SK-N-SH treated with all-trans-retinoic acid at 6 μM for 48 hours (cell line): ENCODE measurements at places on chromosomes 11 and 22.
A peak's percentile ranks its signal among the peaks of the same experiment; 100 is the strongest.

DNA sequence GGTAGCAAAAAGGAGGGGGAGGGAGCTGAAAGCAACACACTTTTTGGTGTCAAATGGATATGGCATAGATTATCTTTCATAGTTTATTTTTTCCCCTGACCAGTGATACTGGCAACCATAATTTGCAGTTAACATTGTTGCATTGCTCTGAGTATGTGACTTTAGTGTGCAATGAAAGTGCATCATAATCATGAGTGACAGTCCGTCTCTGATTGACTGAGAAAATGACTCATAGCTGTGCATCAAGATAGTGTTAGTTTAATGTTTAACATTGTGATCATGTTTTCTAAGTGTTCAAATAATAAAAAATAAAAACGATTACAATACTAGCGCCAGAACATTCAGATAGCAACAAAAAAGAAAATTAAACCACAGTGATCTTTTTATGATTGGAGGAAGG, 952.4 kb upstream of the TENM4 start:
- no peak for ATAC-seq

DNA sequence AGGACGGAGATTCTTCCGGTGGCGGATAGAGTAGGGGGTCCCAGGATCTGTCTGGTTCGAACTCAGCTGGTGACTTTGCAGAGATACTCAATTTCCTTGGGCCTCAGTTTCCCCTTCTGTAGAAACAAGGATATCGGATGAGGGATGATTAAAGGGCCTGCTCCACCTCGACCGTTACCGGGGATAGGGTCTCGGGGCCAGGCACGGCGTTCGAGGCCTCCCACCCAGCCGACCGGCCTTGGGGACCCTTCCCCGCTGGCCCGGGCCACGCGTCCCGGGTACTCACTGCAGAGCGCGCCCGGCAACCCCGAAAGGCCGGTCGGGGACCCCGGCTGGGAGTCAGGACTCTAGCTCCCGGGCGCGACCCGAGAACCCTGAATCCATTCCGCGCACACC, 321 bp downstream of the RHBDD3 start:
- ATAC-seq = no peak

DNA sequence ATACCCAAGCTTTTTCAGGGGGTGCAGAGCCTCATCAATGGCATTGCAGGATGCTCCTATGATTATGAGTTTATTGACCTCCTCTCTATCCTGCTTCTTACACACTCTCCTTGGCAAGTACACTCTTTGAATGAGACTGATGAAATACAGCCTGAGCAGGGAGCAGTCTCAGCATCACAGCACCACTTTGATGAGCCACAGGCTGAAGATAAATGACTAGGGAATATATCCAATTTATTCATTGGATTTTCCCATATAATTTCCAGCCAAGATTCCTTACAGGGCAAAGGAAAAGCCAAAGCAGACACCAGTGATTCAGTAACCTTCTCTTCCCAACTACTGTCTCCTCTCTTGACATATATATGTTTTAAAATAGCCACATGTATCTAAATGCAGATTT, 79.2 kb downstream of the CASP12 start:
- peak; percentile 36; the same call in 1 of the 3 replicates for ATAC-seq

DNA sequence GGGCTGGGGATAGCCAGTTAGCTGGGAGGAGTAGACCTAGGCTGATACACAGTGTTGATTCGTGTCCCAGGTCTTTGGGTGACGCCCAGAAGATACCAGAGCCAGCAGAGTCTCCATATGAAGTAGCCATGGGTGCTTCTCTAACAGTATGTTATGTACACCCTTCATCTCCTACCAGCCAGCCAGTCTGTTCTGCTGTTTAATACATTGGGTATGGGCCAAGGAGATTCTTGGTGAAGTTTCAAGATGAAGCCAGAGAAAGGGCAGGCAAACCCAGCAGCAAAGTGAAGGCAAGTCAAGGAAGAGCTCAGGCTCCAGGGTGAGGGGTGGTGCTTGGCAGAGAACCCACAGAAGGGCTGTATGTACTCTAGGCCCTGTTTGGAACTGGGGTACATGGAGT, 56.4 kb downstream of the PPFIBP2 start:
- no peak for ATAC-seq

GRCh38 chr11:130118636-130119387, 40.8 kb upstream of the ST14 start:
- no peak for ATAC-seq

DNA sequence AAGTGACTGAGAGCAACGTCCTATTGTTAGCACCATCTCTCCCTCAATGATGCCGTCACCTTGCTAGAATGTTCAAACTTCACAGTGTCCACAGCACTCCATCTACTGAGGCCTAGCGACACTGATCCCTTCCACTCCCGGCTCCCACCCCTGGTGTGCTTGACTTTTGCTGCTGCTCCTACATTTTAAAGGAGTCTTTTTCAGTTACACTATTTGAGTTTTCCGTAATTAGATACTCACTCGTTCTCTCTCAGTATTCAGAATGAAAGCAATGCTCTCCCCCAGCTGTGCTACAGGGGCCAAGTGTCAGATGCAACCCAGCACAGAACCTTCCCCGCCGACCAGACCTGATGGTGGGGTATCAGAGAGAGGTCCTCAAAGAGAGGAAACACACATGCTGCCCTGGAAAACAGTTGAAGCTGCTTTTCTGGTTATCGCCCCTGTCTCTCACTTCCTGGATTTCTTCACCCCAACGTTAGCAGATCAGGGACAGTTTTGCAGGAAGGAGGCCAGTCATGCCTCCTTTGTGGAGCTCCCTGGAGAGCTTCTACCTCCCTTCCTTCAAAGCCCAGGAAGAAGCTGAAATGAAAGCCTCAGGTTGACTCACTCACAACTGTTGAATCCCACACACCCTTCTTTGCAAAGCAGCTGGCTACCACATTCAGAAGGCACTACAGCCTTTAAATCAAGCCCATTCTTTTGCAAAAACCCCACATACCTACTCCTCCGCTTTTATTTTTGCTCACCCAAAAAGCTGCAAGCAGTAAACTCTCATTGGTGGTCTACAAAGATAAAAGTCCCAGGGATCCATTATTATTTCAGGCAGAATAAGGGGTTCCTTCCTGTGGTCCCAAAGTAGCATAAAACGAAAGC, 23.5 kb downstream of the LARGE1 start:
- ATAC-seq = no peak

DNA sequence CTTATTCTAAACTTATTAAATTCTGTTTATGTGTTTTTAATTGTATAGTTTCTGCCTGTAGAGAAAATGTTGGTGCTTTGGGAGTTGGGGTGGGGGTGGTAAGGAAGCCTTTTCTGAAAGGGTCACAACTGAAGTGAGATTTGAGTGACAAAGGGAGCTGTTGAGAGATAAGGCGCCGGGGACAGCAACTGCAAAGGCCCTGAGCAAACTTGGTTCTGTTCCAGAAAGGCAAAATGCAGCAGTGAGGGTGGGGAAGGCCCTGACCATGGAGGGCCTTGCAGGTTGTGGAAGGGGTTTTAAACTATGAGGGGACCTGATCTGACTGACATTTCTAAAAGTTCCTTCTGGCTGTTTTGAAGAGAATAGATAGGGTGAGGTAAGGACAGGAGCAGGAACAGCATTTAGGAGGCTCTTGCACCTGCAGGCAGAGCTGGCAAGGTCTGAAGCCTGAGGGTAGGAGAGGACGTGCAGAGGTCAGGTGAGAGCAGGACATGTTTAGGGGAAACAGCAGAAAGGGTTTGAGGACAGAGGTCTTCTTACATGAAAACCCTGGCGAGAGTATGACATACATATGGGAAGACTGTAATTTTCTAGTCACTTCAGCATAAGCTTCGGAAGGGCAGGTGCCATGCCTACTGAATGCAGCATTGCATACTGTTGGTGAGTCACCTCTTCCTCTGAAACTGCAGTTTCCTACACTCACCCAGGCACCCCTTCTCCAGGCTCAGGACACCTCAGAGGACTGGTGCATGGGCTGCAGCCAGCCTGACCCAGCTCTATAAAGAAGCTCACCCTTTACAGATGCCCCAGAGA, 190.7 kb downstream of the SNX19 start:
- peak; percentile 80 for ATAC-seq

GRCh38 chr11:13256216-13256615, 21.4 kb upstream of the BMAL1 start:
- no peak for ATAC-seq

DNA sequence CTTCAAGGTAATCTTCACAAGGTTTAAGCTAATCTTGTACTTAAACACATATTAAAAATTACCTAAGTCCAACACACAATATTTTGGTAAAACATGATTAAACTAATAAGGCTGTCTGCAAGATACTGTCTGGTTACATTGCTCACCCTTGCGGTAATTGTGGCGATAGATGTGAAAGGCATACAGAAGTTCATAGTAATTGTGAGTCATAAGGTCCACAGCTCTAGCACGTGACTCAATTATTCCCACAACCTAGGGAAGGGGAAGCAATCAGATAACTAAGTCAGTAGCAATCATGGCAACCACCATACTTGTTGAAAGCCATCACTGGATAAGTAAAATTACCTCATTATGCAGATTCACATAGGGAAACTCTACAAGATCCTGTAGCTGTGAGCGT, 30.5 kb upstream of the FNBP4 start:
- ATAC-seq = peak; percentile 40; the same call in 2 of the 3 replicates

GRCh38 chr11:15663777-15664218, 549.1 kb downstream of the INSC start:
- ATAC-seq = no peak

- ATAC-seq = no peak
These were observed 510 bp upstream of the LSP1 start for GRCh38 chr11:1852271-1852876.

GRCh38 chr11:47861728-47862127, 13.6 kb upstream of the NUP160 start:
- ATAC-seq = peak; percentile 12; the same call in 1 of the 3 replicates

DNA sequence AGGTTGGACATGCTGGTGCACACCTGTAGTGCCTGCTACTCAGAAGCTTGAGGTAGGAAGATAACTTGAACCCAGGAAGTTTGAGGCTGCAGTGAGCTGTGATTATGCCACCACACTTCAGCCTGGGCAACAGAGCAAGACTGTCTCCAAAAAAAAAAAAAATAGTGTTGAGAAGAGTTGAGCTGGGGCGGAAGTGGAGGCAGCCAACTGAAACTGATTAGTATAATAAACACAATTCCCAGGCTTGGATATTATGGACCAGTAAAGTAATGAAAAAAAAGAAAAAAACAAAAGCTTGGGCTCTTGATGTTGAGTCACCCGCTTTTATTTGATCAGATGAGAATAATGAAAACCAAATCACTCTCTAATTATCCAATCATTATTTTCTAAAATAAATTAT, 21.0 kb downstream of the LDLRAD3 start:
- ATAC-seq = no peak

DNA sequence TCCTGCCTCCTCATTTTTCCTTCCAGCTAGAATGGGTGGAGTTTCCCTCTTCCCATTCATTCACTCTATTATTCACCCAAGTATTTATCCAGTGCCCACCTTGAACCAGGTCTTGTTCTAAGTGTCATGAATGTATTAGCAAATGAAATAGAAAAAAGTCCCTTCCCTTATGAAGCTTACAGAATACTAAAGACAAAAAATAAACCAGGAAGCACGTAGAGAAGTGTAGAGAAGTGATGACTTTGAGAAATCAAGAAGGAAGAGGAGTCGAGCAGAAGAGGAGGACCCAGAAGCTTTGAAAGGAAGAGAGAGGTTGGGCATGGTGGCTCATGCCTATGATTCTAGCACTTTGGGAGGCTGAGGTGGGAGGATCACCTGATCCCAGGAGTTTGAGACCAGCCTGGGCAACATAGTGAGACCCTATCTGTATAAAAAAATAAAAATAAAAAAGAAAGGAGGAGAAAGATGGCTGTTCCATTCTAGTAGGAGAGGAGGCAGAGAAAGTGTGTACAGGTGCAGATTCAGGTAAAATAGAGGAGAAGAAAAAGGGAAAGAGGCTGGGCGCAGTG, 17.1 kb upstream of the SYVN1 start:
- ATAC-seq = no peak

- ATAC-seq = no peak
These were observed 39.4 kb downstream of the ZBTB16 start for GRCh38 chr11:114098927-114099326.

GRCh38 chr11:128155590-128155989, 431.8 kb downstream of the ETS1 start:
- ATAC-seq = no peak

GRCh38 chr11:14422052-14422813, 63.2 kb upstream of the RRAS2 start:
- ATAC-seq = peak; percentile 99

DNA sequence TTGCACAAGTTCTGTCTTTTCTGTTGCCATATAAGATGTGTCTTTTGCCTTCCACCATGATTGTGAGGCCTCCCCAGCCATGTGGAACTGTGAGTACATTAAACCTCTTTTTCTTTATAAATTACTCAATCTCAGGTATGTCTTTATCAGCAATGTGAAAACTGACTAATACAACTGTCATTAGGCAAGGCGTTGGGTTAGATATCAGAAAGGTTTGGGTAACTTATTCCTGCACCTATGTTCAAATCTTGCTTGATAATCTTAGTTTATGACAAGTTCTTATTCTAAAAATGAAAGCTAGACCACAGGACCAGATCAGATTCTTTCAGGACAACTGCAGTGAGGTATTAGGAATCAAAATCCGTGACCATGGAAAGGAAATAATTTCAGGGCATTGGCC, 160.6 kb upstream of the BDNF start:
- ATAC-seq = no peak

DNA sequence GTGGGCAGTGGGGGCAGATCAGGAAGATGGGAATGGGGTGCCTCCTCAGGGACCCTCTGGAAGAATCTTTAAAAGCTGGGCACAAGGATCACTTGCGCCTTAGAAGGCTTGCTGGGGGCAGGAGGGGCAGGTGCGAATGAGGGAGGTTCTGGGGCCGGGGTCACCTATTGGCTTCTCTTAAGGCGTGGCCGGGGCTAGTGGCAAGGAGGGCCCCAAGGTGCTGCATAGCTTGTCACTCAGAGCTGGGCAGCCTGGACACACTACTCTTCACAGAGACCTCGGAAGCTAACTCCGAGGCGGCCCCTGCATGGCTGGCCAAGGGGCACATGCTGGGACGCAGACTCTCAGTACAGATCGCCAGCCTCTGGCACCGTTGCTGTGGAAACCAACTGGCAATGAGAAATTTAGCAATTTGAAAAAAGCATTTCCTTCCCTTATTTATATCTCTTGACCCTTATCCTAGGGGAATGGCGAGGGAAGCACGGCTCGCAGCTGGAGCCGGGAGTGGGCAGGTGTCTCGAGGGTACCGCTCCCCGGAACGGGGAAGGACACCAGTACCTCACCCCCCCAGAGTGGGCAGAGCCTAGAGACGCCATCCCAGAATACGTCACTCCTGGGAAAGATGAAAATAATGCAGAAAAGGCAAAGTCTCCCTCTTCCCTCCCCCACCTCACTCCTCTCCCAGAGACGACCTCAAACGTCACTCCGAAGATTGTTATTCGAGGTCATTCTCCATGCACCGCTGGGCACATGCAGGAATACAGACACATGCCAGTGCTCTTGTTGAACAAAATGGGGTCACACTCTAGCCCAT, 188.1 kb downstream of the CTTN start:
- ATAC-seq = no peak

DNA sequence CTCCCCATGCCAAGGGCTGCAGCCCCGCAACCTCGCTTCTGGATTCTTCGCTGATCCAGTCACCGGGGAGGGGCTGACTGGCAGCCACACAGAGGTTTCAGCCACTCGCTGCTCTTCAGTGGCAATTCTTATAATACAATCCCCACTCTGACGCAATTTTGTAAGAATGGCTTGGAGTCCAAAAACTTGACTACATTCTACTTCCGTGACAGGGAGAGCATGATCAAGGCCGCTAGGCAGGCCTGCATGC, 14.9 kb downstream of the PPM1F start:
- ATAC-seq = peak; percentile 13

- no peak for ATAC-seq
These were observed 5.9 kb downstream of the TAB1 start for GRCh38 chr22:39405346-39406085.
